Trophoblast cell (in vitro differentiated cells and primary cell): ENCODE measurements at places on chromosomes 5 and 9.

GRCh38 chr9:752201-752600 is 89.3 kb upstream of the DMRT1 start:
- DNase-seq = peak; percentile 71

DNA sequence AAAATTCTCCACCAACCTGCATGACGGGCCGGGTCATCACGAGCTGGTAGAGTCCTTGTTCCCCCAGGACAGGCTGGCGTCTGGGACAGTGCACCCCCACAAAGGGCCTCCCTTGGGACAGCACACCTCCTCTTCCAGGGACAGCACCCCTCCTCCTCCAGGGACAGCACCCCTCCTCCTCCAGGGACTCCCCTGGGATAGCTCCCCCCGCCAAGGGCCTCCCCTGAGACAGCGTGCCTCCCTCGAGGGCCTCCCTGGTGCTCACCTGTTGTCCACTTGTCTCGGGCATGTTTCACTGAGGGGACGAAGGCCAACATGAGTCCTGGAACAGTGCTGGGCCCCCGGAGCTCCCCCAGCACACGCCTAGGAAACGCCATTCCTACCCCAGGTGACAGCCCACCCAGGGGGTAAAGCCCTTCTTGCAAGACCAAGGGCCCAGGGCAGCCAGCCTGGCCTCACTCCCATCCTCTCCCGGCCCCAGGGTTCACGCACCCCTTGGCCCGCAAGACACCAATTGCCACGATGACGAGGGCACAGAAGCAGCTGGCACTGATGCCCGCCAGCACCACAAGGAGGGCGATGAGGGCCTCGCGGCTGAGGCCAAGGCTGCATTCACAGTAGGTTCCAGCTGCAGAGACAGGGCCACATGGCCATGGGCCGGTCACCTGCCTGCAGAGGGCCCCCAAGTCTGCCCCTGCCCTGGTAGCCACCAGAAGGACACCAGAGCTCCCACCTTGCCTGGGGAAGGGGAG is 531 bp downstream of the TMEM210 start:
- no peak for DNase-seq

DNA sequence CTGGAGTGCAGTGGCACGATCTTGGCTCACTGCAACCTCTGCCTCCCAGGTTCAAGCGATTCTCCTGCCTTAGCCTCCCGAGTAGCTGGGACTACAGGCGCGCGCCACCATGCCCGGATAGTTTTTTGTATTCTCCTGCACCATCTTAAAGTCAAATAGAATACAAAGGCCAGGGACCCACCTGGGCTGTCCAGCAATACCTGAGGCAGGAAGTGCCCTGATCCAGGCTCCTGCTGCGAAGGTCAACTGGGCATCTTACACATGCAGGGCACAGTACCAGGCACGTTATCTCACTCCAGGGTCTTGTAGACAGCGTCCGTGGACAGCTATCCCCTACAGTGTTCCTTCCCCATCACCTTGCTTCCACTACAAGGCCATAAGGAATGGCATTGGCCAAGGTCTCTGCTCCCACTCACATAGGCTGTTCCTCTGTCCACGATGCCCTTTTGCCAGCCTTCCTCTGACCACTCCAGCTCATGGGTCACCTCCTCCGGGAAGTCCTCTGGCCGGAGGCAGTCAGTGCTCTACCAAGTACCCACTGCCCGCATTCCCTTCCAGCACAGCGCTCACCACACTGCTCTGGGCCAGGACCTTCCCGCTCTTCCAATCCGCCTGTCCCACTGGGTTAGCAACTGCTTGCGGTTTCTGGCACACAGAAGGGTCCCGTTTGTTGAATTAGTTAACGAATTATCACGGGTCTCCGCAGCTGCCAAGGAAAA is 978 bp downstream of the P4HA2 start:
- DNase-seq = peak; percentile 59

DNA sequence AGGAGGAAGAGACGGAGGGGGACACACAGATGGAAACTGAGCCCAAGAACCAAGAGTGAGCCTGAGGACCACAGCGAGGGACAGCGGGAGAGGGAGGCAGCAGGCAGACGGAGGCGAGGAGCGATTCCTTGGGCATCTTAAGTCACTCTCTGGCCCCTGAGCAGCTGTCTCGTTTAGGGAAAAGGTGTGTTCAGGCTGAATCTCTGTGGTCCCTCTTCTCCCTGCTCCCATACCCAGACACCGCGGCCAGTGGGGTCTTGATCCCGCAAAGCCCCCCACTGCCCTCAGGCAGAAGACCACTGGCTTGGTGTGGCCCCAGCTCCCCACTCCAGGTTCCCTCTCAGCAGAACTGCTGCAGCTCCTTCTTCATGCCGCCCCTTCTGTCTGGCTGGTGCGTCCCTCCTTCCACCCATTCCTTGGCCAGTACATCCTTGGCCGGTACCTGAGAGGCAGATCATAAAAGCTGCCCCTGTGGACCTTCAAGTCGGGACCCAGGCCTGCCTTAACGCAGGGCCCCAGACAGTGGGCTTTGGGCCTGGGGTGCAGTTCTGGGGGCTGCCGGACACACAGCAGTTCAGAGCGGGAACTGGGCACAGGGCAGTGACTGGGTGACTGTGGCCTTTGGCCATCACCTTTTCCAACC is 5.8 kb upstream of the RALGDS start:
- DNase-seq = no peak

DNA sequence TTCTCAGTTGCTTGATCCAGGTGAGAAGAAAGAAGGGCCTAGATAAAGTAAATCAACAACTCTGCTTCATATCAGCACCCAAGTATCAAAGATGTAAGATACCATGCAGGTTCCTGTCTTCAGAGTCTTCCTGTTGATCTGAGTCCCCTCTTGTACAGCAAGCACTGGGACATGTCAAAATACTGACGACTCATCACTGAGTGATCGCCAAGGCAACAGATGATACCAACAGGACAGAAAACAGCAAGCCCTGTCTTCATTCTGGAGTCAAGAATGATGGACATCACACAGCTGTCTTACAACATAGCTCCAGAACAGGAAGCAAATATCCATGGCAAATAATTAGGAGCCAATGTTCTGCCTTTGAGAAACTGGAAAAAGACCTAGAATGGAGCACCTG is 83.7 kb downstream of the TARS1 start:
- DNase-seq = no peak

DNA sequence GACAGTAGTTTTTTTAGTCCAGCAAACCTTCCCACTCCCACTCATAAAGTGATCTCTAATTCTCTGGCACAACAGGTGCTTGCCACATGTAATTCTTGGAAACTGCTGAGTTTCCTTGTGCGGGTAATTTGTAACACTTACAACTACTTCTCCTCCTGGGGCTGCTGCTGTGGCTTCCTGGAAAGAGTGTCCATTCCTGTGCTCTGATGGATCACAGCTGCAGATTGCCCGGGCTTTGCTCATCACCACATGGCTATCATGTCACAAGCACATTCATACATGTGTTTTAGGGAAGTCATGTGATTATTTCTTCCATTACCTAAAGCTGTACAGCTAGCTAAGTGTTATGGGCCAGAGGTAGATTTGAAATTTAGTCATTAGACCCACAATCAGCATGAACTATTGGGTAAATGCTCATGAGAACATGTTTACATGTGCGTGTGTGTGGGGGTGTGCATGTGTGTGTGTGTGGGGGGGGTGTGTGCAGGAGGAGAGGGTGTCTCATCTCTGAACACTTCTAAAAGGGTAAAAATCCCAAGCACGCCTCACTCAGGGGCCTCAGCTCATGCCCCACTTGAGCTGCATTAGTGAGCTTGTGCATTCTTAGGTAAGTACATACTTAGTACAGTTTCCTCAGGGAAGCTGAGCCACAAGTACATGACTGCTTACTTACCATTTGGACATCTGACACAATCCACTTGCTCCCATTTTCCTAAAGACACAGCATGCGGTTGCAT is 118.1 kb upstream of the CCDC112 start:
- DNase-seq = peak; percentile 72

DNA sequence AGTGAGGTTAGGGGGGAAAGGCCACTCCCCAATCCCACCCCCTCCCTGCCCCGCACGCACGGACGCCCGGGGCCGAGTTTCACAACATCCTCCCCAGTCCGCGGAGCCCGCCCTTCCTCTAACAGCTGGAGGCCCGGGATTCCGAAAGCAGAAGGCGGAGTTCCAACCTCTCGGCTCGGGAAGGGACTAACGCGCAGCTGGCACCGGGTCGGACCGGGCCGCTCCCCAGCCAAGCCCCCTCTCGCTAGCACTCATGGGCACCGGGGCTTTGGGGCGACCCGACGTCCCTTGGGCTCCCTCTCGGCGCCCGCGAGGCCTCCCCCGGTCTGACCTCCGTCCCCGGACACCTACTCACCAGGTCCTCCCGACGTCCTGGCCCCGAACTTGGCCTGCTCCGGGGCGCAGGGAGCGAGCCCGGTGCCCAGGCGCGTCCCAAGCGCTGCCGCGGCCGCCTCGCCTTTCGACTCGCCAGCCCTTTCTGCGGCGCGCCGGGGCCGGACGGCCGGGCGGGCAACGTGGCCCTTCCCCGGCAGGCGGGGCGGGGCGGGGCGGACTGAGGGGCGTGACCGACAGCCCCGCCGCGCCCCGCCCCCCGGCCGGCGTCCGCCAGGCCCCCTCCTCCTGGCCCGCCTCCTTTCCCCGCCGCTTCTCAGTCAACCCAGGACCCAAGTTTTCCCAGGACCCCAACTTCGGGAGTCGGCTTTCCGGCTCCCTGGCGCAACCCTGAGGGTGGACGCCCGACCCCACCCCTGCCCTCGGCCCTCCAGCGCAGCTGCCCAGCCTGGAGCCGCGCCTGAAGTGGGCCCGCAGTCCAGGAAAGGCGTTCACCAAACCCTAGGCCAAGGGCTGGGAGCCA is at the start of gene MGAT1:
Gene MGAT1, minus strand, starts transcription at position 482 of the 856 bp plus-strand sequence. CDS start 9,835 bp downstream, outside the sequence.
- DNase-seq = peak; percentile 85

DNA sequence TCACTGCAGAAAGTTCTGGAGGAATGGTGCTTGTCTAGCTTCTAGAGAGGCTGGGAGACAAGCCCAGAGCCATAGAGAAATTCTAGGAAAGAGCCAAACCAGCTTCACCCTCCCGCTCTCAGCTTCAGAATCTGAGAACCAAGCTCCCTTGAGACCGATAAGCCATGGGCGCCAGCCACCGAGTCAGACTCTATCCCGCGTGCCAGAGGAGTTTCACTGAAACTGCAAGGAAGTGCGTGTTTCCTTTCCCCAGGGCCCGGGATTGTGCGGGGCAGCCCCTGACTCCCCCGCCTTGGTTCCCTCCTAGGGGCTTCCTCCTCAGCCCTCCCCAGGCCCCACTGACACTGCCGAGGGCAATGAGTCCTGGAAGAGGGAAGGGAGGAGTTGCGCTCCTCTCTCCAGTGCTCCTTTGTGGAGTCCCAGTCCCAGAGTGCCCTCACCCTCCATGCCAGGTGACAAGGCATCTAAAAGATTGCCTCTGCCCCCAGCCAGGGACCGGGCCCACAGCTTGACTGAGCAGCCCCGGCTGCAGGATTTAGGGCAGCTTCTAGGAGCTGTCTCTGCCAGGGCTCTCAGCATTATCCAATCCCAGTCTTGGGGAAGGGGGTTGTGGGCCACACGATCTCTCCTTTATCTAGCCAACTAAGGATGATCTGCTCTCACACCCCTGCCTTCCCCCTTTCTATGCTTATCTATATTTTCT is 18.4 kb upstream of the TCF7 start:
- no peak for DNase-seq

GRCh38 chr5:62937661-62938558 is 359.3 kb downstream of the LRRC70 start:
- peak; percentile 18 for DNase-seq

- DNase-seq = no peak
Measured at GRCh38 chr5:108529381-108529780, 147.5 kb upstream of the FBXL17 start.
